ENCODE measurements at places on chromosomes 11 and 22.
A peak's percentile ranks its signal among the peaks of the same experiment; 100 is the strongest.

- no peak for DNase-seq
Measured at GRCh38 chr11:93089474-93090102, 108.2 kb downstream of the SLC36A4 start.

DNA sequence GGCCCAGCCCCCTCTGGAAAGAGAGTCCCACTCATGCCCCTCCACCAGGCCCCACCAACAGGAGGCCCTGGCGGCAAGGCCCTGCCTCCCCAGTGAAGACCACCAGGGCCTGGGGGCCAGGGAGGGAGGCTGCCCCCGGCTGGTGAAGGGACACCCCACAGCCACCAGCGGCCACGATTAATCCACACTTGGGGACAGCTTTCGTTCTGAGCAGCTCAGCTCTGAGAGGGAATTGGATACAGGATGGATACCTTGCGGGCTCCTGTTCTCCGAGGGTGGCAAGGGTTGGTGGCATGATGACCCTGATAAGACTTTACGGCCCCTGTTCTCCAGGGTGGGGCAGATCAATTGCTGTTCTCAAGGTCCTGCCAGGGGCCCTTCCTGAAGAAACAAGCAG, 6.9 kb upstream of the NLRP6 start:
- DNase-seq = no peak

DNA sequence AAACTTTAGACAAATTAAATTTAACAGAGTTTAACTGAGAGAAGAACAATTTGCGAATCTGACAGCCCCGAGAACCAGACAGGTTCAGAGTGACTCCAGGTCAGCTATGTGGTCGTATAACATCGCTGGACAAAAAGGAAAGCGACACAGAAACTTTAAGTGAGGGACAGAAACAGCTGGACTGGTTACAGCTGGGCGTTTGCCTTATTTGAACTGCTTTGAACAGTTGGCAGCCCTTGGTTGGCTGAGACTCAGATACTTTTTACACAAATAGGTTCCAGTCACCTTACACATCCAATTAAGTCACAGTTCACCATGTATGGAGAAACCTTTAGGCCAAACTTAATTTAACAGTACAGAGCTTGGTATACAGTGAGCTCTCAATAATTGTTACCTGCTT, 436.9 kb downstream of the GUCY1A2 start:
- DNase-seq = no peak

DNA sequence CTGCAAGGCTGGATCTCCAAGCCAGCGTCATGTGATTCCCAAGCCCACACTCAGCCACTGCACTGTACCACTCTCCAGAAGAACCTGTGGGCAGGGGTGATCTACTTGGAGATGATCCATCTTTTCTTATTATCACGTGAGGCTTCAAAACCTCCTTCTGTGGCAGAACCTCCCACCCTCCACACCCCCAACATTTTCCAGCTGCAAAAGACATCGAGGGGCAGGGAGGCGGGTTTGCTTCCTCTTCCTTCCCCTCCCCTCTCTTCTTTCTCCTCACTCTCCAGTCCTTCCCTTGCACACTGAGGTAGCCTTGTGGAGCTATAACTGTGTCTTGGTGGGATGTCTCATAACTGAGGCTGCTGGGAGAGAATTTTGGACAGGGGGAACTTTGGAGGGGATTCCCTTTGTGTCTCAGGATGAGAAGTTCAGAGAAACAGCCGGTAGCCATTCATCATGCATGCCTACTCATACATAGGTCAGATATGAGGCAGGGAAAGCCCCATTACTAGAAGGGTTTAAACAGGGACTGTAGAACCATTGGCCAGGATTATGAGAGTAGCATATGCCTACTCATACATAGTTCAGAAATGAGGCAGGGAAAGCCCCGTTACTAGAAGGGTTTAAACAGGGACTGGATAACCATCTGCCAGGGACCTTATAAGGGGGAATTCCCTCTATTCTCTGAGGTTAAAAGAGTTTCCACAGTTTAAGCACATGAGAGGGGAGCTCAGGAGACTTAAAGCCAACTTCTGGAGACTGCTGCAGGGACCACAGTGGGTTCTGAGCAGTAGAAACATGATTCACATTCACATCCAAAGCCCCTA, 420.7 kb upstream of the CADM1 start:
- DNase-seq = no peak

GRCh38 chr11:829176-829846, 1.6 kb downstream of the CRACR2B start:
- DNase-seq = no peak

GRCh38 chr11:119258180-119258579, 52.0 kb downstream of the CBL start:
- DNase-seq = no peak

- DNase-seq = no peak
Measured at GRCh38 chr11:92297567-92298553, 73.2 kb downstream of the FAT3 start.

- no peak for DNase-seq
Measured at GRCh38 chr11:101872171-101872882, 42.5 kb upstream of the CEP126 start.

GRCh38 chr11:8032576-8033304, 45.6 kb downstream of the EIF3F start:
- no peak for DNase-seq

DNA sequence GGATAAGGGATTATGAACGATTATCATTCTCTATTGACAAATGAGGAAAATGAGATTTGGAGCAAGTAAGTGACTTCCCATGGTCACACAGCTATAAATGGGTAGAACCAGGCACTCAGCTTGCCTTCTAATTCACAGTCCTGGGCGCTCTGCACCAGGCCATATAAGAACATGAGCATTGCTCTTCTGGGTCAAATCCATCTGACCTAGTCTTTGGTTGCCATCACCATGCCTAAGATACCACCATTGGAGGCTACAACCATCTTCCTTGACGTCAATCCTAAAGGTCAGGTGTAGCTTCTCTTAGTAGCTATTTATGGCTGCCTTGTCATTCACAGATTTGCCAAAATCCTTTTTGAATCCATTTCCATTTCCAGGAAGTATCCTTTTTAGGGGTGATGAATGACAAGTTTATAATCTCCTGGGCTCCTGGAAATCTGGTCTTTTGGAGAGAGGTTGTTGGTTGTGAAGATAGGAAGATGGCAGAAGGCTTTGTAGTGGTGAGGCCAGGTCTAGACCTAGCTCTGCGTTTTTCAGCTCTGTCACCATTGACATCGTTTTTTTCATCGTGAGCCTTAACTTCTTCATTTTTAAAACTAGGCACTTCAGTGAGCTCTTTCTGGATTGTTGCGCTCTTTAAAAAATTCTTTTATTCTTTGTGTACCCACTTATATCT, 11.1 kb downstream of the ZBTB16 start:
- no peak for DNase-seq

DNA sequence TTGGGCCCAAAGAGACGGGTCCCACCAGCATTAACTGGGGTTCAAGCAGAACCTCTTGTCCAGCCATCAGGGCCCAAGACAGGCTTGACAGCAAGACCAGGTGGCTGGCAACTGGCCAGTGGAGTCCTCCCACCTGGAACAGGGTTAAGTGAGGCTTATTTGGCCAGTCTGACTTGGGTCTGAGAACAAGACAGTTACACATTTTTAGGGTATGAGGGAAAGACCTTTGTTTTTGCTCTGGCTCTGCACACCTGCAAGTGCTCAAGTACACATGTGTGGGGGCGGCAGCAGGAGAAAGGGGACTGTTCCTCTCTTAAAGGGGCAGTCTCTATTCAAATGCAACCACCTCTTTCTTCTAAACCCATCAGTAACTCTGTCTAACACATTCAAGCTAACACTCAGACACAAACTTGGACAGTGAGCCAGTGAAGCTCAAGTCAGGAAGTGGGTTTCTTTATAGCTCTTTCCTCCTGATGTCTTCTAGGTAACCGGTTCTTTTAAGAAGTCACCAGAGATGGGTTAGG, 116.2 kb downstream of the ETS1 start:
- no peak for DNase-seq

- DNase-seq = no peak
Measured at GRCh38 chr22:32622004-32622743, 147.6 kb downstream of the FBXO7 start.

DNA sequence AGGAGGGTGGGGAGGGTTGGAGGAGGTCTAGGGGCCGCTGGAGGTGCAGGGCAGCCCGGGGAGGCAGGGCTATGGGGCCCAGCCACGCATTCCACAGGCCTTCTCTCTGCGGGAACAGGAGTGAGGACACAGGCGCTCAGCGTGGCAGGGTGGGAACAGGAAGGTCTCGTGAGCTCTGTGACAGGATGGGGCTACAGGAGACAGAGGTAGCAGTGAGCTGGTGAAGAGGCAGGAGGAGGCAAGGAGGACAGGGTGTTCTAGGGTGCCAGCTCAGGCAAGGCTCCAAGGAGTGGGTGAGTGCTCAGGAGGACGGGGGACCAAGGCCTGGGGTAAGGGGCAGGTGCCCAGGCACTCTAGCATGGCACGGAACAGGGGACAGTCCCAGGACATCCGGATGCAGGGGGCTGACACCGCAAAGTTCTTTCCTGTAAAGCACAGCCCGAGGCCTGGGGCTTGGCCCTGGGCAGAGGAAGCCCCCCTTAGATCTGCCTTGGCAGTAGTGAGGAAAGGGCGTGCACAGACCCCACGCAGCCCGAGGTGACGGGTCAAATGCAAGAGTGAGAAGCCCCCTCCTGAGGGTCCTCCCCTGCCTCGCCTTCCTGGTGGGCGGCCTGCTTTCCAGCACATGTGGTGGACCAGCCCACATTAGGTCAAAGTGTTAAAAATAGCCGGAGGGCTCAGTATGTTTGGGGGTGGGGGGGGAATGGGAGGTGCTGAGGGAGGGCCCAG, 4.7 kb upstream of the NEAT1 start:
- peak; percentile 17 for DNase-seq

GRCh38 chr22:48664586-48664985, 1163.1 kb downstream of the BRD1 start:
- DNase-seq = no peak

- no peak for DNase-seq
Measured at GRCh38 chr11:74681686-74682651, 49.3 kb downstream of the CHRDL2 start.

DNA sequence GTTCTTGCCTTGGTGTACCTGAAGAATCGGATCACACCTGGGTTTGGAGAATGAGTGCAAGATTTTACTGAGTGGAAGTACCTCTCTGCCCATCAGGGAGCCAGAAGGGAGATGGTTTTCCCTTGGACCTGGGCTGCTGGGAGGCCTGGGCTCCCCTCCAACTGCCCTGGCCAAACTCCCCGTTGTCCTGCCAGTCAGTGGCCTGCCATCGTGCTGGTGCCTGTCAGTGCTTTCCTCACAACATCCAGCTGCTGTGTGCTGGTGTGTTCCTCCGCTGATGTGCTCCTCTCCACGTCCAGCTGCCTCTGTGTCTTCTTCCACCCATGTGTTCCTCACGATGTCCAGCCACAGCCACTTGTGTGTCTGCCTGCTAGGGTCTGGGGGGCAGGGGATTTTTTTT, 87.9 kb upstream of the CLPB start:
- DNase-seq = no peak

GRCh38 chr11:26677566-26677965, 44.3 kb downstream of the SLC5A12 start:
- DNase-seq = no peak

- DNase-seq = no peak
Measured at GRCh38 chr11:111944651-111945051, 7.5 kb downstream of the DIXDC1 start.

DNA sequence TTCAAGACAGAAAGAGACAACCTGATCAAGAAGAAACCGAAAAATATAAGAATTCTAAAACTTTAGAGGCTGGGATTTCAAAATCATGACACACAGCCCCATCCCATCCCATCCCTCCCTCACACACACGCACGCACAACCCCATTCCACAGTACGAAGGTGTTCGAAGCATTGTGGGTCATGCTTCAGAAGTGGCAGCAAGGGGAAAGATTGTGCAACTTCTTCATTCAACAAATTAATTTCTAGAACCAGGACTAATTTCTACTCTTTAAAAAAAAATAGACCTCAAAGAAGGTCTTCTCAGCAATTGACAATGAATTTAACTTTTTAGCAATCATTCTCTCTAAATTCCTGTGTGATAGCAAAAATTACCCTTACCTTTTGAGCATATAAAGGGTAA, 867 bp downstream of the SPA17 start:
- no peak for DNase-seq

DNA sequence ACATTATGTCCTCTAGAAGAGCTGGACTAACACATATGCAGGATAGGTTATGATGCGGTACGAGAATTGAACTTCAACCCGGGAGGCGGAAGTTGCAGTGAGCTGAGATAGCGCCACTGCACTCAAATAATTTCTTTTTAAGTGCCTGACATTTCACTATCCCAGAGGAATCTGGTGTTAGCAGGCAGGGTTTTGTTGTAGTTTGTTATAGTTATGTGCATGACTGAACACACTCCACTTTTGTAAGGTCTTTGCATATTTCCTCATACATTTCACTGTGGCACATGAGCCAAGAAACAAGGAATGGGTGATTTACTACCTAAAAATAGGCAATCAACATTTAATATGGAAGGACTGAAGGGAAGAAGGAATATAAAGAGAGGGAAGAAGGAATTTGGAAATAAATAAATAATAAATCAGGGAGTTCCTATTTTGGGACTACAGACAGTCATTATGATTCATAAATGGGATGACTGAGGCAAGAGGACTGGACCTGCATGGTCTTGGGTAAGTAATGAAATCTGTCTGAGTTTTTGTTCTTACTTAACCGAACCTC, 8.7 kb upstream of the HIPK3 start:
- no peak for DNase-seq

DNA sequence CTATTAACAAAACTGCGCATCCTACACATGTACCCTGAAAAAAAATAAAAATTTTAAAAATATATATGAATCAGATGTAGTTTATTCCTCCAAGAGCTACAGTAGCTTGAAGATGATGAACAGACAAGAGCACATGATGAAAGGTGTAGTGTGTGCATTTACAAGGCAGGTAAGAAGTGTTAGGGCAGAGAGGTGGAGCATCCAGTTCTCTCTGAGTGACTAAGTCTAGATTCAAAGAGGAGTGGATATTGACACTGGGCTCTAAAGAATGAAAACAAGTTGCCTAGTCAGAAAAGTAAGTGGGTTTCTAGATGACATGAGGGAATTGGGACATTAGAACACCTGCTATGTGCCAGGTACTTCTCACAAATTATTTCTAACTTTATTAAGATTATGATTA, 76.0 kb upstream of the CARD18 start:
- DNase-seq = no peak

- no peak for DNase-seq
Measured at GRCh38 chr11:110737593-110737992, 25.4 kb upstream of the ARHGAP20 start.

GRCh38 chr11:122269824-122270223, 153.8 kb upstream of the BLID start:
- DNase-seq = no peak

GRCh38 chr11:4039011-4039410, 55.6 kb upstream of the RRM1 start:
- DNase-seq = no peak

- no peak for DNase-seq
Measured at GRCh38 chr11:79054636-79055035, 386.2 kb downstream of the TENM4 start.

Measured in effector memory CD4-positive, alpha-beta T cell (primary cell).